HEK293T (cell line): ENCODE measurements at places on chromosomes 12 and 14.

DNA sequence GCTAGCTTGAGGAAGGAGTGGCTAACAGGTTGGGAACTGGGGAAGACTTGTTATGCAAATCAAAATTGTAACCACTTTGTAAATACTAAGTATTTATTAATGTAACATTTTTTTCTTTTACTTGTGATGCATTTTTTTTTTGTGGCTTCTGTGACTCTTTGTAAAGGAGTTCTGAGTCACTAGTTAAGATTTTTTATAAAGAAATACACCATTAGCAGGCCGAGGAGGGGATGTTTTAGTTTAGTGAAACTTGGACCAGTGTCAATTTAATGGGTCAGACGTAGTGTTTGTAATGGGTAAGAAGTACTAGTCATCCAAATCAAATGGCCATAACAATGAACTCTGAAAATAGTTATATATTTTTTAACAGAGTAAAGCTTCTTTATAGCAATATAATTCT, 43.1 kb downstream of the AKAP6 start:
- no peak for DNase-seq

GRCh38 chr14:88154926-88155325, 150.0 kb downstream of the GPR65 start:
- DNase-seq = no peak

GRCh38 chr12:99847936-99848335, 136.8 kb downstream of the ANKS1B start:
- DNase-seq = no peak

DNA sequence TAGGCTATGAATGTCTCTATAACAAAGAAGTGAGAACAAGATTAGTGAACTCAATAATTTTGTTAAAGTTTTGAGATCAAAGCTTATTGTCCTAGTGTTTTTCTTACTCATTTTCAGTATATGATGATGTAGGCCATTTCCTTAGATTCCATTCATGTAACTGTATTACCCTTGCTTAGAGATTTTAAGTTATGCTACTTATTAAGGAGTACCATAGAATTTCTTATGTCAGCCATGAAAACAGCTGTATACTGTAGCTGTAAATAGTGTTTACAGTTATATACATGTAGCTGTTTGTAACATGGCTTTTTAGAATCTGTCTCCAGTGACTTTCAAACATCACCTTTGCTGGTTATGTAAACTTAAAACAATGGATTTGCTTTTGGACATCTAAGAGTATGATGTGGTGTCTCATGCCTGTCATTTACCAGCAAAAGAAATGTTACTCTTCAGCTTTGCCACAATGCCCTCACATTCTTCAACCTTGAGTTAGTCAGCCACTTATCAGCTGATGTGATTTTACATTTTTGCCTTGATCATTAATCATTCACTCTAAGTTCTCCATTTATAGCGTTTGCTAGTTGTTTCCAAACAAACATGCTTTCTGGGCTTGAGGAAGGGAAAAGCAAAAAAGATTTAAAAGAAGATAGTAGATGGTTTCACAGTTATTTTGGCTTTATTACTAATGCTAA, 55.5 kb downstream of the SLC16A7 start:
- no peak for DNase-seq

GRCh38 chr12:49675137-49675536, 32.1 kb downstream of the FMNL3 start:
- no peak for DNase-seq

DNA sequence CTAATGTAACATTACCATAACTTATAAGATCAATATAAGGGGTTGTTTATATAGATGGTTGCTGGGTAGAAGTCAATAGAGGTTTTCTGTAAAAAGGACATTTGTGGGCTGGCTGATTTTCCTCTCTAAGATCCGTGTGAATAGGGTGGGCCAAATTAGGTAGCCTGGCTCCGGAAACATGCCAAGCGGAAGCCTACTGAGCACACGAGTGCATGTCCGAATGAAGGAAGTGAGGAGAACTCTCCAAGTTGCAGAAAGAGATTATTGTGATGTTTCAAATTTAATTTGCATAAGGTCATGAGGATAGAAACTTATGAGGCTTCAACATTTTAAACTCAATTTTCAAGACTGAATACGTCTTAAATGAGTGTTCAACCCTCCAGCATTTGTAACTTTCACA, 356.7 kb downstream of the SNAPC1 start:
- no peak for DNase-seq

- DNase-seq = no peak
These were observed 54.5 kb upstream of the PRICKLE1 start for GRCh38 chr12:42643881-42644579.

- no peak for DNase-seq
These were observed 2.0 kb downstream of the SYT10 start for GRCh38 chr12:33437598-33437997.

- DNase-seq = no peak
These were observed 2.7 kb upstream of the FAM222A start for GRCh38 chr12:109710747-109711595.

DNA sequence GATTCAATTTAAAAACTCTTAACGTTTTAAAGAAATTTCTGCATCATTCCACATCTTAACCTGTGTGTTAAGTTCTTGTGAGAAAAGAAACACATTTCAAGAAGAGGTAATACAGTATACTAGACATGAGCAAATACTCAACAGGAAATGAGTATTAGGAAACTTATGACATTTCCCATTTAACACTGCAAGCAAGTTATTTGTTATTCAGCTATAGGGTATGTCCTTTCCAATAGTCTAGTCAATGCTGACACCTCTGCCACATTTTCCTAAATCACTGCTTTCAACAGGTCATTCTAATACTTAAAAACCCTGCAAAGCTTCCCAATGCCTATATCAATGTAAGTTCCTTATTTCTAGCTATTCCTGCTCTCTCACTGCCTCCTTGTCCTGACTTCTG, 93.1 kb downstream of the DDHD1 start:
- DNase-seq = no peak

GRCh38 chr12:108989376-108989775, 31.5 kb downstream of the SVOP start:
- DNase-seq = no peak

DNA sequence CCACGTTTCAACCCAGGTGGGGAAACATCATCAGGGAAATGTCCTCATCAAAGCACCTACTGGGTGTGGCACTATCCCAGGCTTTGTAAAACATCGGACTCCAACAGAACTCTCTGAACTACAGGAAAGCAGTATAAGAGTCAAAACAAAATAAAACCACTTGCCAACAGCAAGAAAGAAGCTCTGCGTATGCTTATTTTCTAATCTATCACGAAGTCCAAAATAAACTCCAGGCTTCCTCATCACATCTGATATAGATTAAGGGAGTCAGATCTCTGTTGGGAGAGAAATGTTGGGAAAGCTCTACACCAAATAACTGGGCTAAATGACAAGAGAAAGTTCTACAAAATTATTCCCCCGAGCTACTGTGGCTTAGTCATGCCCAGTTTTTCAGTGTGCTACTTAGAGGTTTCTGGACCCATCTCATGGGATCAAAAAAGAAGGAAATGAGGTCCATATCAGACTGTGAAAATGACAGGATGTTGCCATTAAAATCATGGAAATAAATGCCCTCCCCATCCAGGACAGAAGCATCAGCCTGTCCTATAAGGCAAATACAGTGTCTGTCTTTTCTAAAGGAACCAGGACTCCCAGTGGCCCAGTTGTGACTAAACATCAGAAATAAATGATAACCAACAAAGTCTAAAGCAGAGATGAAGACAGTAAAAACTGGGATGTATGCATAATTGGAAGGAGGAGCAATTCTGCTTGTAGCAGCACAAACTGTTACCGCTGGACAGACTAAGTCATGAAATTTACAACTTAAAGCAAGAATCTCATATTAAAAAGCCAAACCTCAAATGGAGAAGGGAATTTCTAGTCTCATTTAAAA, 149.5 kb downstream of the STXBP6 start:
- DNase-seq = no peak

GRCh38 chr12:121452340-121452984, 52.5 kb downstream of the RNF34 start:
- DNase-seq = no peak

DNA sequence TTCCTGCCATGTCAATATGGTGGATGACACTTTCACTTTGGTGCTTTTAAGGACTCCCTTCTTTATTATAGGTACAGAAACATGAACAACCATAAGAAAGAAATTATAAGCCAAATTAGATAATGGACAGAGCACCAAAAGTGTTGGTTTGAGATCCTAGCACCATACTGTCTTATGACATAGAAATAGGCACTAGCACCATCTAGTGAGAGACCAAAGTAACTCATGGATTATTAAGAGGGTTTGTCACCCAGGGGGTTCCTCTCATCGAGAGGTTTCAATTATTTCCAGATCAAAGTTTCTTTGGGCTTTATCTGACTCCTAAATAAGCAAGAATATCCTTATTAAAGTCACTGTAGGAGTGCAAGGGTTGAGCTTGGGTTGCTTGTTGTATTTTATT, 153.0 kb upstream of the DIO2 start:
- peak; percentile 17 for DNase-seq

DNA sequence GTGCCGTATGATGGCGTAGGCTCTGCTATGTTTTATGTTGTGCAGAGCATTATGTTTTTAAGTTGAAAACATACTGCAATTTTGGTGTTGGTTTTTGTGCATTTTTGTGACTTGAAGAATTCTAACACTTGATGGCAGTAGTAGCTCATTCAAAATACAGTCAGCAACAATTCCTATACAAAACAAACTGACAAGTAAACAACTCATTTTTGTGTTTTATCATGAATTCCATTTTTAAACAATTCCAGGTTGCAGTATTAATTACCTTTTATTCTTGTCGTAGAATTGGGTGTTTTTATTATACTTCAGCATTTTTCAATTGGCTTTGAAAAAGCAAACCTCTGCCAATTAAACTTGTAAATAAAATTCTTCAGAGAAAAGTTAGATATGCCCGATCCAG, 4.1 kb upstream of the CCER1 start:
- DNase-seq = no peak

DNA sequence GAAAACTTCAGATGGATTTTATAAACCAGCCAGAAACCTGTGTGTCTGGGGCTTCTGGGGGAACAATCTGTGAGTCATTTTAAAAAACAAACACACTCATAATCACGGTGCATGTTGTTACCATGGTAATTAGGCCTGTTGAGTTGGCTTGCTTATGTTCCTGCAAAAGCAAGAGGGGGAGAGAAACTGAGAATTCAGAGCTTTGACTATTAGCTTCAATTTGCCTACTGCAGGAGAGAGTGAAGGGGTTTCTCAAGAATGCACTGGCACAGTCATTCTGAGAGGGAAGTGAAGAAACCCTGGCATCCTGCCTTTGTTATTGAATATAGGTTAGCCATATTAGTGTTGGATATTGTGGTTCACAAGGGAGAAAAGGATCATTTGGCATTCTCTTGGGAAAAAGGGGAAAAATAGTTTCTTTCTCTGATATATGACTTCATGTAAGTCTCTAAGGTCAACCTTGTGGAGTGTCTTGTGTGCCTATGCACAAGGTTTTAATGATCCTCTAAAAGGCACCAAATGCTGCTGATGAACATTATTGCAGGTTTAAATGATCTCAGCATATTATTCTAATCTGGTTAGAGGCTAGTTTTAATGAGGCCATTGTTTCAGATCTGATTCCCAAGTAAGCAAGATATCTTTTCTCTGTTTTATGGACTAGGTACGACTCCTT, 12.9 kb downstream of the GNG2 start:
- DNase-seq = no peak

GRCh38 chr12:114676142-114676741, 7.7 kb downstream of the TBX3 start:
- no peak for DNase-seq

DNA sequence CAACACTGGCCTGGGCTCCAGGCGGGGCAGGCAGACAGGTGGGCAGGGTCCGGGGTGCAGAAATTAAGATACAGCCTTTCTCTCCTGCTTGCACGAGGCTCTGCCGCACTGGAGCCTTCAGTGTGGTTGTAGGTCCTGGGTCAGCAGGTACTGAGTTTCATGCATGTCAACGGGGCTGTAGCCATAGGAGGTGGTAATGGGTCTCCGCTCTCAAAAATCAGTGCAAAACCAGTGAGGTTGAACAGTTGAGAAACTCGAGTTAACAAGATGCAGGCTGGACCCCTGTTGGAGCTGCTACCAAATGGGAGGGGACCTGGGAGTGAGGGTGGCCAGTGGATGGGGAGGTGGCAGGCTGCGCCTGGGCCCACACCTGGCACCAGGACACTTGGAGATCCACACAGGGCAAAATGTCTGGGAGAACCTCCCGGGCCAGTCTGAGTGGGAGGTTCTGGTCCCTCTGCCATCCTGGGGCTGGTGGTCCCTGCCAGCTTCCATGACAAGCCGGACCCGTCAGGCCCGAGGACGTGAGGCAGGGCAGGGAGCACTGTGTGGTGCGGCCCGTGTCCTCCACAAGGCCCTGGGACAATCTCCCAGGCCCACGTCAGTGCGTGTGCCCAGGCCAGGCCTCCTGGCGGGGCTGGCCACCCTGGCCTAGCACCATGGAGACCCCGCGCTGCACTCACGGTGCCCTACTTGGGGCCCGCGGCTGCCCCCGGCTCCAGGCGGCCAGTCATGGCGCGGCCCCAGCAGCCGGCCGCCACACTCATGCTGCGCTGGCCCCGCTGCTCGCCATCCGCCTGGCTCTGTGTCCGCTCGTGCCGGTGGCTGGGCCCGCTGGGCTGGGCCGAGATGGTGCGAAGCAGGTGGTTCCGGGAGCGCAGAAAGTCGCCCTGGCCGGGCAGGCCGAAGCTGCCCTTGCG, 5.1 kb downstream of the ARL6IP4 start:
- no peak for DNase-seq

DNA sequence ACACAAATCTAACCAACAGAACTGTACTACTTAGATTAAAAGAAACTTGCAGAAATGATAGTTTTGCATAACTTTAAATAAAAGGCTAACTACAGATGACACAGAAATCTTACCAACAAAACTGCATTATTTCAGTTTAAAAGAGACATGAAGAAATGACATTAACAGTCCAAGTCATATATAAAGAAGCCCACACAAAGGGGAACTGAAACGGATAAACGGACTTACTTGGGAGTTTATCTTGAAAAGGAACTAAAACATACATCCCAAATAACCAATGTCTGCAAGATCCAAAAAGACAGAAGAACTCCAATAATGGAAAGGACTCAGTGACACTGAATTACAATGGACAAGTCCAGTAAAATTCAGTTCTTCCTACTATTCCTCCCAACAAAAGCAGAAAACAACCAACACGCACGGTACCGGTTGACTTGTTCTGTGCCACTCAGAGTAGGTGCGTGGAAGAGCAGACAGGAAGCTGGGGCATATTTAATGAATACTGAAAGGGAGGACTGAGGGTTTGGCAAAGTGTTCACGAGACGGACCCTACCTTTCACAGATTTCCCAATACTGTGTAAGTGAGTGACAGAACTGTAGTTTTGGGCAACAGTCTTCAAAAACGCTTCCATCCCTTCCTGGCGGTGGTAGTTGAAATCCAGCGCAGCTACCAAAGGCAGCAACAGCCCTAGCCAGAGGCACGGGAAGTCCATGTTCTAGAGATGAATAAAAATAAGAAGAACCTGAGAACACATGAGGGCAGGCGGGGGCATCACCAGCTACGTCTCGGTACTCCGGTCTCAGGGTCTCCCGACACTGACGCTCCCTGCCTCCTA, 627 bp downstream of the CPM start:
- no peak for DNase-seq
